ENCODE measurements at places on chromosomes 7 and 10.

DNA sequence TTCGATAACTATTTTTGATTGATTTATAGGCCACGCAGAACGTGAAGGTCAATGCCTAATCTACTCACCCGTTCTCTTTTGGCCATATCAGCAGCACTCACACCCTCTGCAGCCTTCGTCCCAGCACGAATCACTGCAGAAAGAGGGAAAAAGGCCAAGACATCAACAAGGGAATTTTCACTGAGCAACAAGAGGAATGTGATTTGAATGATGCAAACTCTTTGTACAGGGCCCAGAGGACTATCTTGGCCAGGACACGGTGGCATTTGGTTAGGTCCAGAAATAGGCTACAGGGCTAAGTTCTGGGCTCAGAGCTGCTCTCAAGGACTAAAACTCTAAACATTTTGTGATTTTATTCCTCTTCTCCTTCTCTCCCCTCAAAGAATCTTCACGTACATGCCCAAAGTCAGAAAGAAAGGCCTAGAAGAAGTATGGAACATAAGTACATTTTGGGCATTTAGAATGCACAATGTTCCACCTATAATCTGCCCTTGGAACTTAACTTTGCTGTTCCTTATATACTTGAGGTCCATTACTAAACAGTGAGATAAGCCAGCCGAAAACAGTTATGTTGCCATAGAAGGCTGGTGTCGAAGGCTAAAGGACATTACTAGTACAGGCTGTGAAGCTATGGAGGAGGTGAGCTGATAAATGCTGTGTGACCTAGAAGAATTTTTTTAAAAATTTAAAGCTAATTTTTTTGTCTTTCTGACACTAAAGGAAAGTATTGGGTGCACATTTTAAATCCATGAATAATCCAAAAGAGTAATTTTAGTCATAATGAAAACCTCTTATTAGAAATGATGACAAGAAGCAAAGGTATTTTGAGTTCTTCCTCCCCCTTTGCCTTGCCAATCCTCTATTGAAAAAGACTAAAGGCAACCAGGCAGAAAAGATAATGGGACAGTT is 20.0 kb downstream of the RBM28 start:
- no peak for DNase-seq

DNA sequence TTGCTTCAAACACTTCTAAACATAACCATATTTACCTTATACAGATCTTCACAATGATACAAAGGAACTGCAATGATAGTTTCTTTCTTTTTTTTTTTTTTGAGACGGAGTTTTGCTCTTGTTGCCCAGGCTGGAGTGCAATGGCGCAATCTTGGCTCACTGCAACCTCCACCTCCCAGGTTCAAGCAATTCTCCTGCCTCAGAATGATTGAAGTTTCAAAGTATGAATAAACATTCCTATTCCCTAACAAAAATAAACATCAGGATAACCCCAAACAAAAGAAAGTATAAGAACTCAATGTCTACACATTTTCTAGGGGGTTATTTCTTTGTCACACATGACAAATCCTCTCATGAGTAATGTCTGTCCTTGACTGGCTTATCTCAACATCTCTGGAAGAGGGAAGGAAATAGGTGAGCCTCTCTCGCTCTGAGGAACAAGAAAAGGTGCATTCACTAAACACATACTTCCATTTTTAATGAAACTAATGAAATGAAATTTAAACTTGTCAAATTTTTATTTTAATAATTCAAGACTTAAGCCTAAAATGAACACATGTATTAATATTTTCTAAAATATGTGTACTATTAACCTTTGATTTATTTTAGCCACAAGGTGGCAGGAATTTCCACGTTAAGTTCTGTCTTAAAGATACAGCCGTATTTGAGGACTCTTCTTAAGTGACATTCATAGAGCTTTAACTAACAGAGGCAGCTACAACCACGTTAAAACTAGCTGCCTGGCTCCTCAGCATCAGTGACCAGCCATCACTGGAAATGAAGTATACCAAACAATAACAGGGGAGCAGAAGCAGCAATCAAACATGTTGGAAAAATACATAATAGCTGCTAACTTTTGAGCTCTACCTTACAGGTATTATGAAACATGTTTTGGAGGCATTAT is 58.3 kb downstream of the MALSU1 start:
- DNase-seq = no peak

DNA sequence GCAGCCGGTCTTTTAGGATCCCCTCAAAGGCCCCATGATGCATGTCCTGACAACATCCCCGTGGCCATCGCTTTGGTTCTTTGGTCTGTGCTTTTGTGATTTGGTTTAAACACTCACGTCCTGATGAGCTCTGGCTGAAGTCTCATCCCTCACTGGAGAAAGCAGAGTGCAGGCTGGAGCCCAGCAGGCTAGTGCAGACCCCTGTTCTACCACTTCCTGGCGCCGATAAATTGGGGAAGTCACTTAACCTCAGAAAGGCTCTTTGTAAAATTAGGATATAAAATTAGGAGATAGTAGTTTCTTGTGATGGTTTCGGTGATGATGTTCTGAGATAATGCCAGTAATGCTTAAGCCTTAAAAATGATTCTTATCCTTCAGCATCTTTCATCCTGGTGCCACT is 307.6 kb downstream of the GFRA1 start:
- DNase-seq = no peak

GRCh38 chr7:148060724-148061123 is 529.8 kb upstream of the C7orf33 start:
- DNase-seq = no peak

- no peak for DNase-seq
Measured at GRCh38 chr7:83849131-83849530, 200.2 kb upstream of the SEMA3E start.

DNA sequence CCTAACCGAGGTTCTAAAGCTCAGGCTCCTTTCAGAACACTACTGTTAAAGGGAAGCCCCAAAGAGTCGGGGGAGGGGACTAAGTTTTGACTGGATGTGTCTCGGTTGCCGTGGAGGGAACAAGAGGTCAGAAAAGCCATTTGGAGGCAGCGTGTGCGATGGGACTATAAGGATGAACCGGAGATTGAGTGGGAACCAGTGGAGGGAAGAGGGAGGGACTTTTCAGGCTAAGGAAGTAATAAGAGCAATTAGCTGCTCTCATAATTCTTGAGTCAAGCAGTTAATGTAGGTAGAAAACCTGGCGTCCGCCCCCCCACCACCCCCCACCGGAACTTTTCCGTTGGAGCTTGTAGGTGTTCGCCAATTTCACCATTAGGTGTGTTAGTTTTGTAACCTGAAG is 491 bp upstream of the AKAP9 start:
- peak; percentile 21 for DNase-seq

DNA sequence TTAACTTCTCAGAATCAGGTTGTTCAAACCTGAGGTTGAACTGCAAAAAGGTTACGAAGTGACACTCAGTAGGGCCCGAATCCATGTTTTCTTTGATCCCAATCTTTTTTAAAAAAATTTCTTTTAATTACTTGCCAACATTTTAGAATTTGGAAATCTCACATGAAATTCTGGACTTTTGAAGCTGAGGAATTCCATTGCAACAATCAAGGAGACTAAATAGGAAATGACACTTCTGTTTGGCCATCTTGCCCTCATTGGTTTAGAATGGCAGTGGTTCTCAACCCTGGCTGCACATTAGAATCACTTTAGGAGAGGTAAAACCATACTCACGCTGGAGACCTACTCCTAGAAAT is 471 bp upstream of the TOMM7 start:
- no peak for DNase-seq

DNA sequence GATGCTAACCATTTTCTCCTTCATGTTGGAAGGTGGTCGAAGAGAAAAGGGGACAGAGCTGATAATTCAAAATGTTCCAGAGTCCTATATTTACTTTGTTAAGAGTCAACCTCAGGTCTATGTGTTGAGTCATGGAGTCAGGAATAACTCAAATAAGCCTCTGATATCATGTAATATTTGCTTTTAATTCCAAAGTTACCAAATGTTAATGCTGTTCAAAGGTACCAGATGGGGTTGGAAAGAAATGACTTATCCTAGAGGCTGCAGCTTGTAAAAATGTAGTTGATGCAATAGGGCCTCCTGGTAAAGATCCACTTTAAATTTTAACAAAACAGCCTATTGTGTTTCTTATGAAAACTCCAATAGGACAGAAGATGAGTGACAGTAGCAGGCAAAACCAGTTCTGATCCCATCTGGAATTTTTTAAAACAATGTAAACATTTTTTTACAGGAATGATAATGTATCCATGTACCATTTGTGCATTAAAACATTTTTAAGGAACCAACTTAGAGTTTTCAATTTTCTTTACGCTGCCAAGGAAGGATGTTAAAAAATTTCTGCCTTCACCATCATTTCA is 218.2 kb downstream of the ANK3 start:
- DNase-seq = no peak

DNA sequence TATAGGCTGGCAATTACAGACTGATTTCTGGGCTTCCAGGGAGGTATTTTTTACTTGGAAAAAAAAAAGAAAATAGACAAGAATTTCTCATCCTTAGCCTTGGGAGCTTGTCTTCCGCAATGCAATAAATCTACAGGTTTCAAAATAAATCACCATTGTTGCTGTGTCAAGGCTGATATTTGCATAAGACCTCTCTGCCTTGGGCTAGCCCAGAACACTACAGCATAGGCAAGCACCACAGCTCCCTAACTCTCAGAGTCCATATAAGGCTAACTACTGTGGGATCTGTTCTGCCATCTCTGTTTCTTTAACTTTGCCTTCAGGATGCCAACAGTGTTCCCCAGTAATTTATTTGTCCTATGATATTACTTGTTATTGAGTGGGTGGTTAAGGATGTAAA is 64.4 kb downstream of the ZWINT start:
- no peak for DNase-seq

GRCh38 chr7:157638563-157638962 is 301.8 kb downstream of the DNAJB6 start:
- no peak for DNase-seq

DNA sequence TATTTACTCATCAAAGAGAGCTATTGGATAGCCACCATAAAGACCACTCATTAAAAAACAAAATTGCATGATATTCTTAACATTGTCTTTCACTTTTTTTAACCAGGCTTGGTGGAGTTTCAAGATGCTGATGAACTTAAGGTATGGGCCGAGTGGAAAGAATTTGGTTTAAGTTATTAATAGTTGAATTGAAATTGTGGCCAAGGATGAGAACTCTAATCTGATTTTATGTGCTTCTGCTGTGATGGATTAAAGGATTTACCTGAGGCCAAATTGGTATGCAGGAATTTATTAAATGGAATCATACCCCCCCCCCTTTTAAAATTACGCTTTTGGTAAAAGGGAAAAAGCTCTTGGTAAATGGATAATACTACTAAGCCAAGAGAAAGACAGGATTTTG is 33.8 kb upstream of the TOMM7 start:
- DNase-seq = no peak

DNA sequence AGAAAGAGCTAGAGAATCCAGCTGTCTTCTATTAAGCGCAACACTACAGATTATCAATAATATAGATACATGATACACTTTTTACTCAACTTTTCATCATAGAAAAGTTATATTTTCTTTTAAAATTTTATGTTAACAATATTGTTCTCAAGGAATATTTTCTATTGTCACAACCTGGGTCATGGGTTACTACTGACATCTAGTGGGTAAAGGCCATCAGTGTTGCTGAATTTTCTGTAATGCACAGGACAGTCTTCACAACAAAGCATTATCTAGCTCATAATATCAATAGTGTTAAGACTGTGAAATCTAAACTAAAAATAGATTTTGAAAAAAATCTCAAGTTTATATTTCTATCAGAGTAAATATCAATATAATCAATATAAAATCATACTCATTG is 209.8 kb downstream of the ZNF33B start:
- DNase-seq = no peak

DNA sequence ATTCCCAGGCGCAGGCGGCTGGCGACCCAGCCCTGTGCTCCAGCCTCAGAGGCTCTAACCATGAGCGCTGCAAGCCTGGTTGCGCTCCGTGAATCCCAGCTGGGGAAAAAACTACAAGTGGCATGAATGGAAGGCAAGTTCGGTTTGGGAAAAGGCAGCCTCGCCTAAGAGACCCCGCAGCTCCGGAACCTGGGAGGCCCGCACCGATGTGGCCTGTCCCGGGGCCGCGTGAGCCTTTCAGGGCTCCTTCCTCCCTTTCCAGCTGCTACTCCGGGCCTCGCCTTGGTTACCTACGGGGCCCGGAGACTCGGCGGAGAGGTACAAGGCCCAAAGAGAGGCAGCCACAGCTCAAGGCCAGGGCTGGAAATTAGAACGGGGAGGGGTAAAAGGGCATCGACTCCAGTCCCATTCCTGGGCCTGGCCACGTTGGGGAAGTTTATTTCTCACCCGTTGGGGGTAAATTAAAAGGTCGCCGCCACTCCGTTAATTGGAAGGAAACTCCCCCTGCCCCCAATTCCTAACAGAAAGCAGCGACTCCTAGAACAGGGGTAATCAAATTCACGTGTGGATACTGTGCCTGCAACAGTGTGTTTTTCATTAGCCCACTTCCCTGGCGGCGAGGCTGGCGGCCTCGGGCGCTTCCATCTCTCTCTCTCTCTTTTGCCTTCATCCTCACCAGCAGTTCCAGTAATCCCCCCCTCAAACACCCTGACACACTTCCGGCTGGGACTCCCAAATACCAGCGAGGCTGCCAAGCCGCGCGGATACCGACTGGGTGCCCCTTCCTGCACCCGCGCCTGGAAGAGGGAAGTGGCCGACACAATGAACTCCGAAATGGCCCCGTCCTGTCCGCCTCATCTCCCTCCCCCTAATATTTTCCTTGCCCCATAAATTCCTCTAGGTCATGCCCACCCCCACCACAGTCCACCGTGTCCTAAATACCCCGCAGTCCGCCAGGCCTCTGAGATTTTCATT is 1.5 kb upstream of the HOXA9 start:
- DNase-seq = no peak

- DNase-seq = no peak
Measured at GRCh38 chr7:134320201-134320600, 3.5 kb upstream of the SLC35B4 start.

DNA sequence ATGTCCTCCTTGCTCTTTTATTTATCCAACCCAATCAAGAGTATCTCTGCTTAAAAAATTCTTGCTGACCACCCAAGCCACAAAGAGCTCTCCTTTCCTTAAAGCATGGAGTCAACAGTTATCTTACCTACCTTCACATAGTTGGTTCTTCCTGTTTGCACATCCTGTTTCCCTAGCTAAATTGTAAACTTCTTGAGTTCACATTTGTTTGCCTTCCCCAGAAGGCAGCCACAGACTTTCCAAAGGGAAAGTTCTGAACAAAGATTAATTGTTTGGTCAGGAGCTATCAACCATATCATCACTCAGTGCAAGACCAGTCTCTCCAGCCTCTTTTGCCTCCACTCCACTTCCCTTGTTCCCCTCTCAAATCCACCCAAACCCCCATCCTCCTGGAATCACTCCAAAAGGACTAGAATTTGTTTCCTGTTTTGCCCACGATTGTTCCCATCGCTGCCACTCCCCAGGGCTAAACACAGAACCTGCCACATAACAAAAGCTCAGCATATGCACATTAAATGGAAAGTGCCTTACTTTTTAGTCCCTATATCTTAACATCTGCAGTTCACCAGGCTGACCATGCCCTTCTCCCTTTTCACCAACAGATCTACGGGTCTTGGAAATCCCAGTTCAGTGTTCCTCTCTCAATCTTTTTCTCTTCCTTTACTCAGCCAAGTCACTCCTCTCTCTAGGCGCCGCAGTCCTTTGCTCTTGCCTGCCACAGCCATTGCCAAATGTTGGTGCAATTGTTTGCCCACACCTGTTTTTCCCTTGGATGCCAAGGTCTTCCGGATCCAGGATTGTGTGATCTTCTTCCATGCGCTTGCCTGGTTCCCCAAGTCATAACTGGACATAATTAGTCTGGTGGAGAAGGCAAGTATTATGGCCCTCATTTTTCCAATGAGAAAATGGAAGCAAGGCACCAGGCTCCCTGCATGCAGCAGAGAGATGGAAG is 265.5 kb downstream of the KCNMA1 start:
- DNase-seq = no peak

All from BE2C (cell line).